Mesenchymal stem cell (in vitro differentiated cells and primary cell): ENCODE measurements at places on chromosomes 4 and X.

- H3K27me3 ChIP-seq: no peaks in the 10 kb centered on the region
- no peaks in the 10 kb centered on the region for H3K36me3 ChIP-seq
- no peaks in the 10 kb centered on the region for H3K4me1 ChIP-seq
- H3K4me3 ChIP-seq: no peak overlapping the region
- no peak for DNase-seq
These were observed 249.1 kb downstream of the GBA3 start for GRCh38 chr4:22941688-22942375.

DNA sequence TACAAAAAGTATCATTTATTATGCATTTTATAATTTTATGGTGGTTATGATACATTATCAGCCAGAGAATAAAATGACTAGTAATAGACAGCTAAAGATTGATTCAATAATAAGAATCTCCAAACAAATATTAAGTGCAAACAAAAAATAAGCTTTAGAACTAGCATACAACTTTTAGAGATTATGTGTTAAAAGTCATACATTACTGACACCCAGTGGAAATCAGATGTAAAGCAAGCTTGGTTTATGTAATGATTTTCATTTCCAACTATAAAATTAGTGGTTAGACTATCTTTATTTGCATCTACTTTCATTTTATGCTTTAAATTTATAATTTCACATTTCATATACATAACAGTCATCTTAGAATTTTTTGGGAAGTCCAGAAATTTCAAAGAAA, 57.7 kb downstream of the IL13RA2 start:
- H3K4me1 ChIP-seq: no peaks in the 10 kb centered on the region
- peaks cover 3% of the 10 kb centered on the region for H3K36me3 ChIP-seq
- DNase-seq: peak; percentile 3
- H3K27me3 ChIP-seq: peaks cover 10% of the 10 kb centered on the region
- no peak overlapping the region for H3K27ac ChIP-seq

DNA sequence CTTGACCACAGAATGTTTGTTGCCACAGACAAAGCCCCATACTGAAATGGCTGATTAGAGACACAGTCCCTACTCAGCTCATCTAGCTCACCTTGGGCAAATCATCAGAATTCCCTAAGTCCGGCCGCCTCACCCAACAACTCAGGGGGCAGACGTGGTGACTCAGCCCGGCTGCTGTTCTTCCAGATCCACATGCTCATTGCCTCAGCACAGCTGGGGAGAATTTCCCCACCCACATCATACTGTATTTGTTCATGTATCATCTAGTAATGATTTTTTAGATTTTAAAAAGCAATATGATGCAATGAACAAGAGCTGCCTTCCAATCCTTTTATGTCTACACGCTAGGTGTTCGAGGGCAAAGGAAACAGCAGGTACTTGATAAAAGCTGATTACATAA, 333.8 kb upstream of the TENM3 start:
- no peaks in the 10 kb centered on the region for H3K4me1 ChIP-seq
- H3K36me3 ChIP-seq: no peaks in the 10 kb centered on the region
- no peak overlapping the region for H3K27ac ChIP-seq
- DNase-seq: no peak
- H3K27me3 ChIP-seq: no peaks in the 10 kb centered on the region

DNA sequence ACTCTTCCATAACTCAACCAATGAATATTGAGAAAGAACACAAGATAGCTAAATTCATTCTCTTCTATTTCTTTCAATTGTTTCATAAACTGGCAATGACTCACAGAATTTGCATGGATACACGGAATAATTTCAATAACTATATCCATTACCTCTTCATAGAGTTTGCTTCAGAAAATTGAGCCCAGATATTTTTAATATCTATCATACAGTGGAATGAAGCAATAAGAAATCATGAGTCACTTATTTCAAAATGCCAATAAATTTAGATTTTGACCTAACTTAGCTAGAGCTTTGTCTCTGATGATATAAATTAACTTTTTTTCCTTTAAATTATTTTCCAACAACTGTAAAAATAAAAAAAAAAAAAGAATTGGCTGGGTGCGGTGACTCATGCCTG, 22.2 kb upstream of the MANBA start:
- no peak for DNase-seq
- H3K4me1 ChIP-seq: no peaks in the 10 kb centered on the region
- H3K4me3 ChIP-seq: no peak overlapping the region
- H3K36me3 ChIP-seq: no peaks in the 10 kb centered on the region
- H3K27ac ChIP-seq: no peak overlapping the region

DNA sequence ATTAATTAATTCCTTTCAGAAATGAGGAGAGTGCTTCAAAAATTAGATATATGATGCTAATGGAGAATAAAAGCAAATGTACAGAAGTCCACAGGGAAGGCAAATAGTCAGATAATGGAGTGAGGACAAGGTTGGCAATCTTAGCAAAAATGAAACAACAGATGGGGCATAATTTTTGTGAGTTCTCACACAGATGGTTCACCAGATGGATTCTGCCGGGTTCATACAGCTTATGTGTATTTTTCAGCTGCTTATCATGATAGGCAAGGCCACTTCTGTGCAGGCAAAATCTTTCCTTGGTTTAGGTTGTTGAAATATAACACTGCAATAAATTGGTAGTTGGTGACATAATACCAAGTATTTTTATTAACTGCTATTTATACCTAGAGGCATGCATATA, 1539.0 kb upstream of the IGFBP7 start:
- H3K4me3 ChIP-seq: no peak overlapping the region
- no peaks in the 10 kb centered on the region for H3K27me3 ChIP-seq
- H3K4me1 ChIP-seq: no peaks in the 10 kb centered on the region
- no peak overlapping the region for H3K27ac ChIP-seq

DNA sequence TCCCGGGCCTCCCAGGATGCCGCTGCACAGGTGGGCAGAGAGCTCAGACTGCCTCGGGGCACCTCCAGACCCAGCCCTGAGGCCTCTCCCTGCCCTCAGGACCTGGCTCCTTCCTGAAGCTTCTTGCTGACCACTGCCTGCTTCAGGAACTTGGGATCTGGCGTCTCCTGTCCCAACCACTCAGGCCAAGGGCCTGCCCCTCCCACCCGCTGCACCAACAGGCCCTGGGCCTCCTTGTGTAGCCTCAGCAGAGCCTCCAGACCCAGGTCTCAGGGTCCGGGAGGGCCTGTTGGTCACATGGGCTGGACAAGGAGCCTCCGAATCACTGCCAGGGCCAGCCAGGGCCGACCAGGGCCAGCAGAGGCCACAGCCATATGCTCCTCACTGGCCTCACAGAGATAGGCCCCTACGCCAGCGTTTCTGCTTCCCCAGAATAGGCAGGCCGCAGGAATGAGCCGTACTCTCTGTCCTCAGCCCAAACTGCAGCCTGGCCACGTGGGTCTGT, 2.8 kb downstream of the MXD4 start:
- no peak overlapping the region for H3K27ac ChIP-seq
- H3K4me3 ChIP-seq: no peak overlapping the region
- peaks cover 62% of the 10 kb centered on the region for H3K4me1 ChIP-seq

GRCh38 chr4:153771046-153771445, 11.2 kb upstream of the RNF175 start:
- H3K4me1 ChIP-seq: no peaks in the 10 kb centered on the region
- H3K36me3 ChIP-seq: no peaks in the 10 kb centered on the region
- H3K27me3 ChIP-seq: no peaks in the 10 kb centered on the region
- no peak overlapping the region for H3K4me3 ChIP-seq

DNA sequence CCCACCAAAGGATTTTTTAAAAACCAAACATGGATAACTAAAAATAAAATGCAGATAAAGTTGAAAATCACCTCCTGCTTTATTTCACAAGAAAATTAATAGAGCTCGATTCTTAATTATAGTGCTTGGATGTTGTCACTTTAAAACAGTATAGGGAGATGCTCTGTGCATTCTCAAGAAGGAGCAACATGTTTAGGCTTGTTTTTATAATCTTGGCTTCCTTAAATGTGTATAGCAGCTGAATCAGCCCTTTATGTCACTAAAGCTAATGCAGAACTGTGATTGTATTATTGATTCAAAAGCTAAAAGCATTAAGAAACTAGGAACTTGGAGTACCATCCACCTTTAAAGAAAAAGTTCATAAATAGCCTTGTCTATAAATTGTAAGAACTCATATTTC, 12.9 kb downstream of the UTP3 start:
- DNase-seq: no peak
- H3K36me3 ChIP-seq: no peaks in the 10 kb centered on the region
- no peaks in the 10 kb centered on the region for H3K4me1 ChIP-seq
- H3K4me3 ChIP-seq: no peak overlapping the region
- H3K27me3 ChIP-seq: no peaks in the 10 kb centered on the region
- no peak overlapping the region for H3K27ac ChIP-seq

DNA sequence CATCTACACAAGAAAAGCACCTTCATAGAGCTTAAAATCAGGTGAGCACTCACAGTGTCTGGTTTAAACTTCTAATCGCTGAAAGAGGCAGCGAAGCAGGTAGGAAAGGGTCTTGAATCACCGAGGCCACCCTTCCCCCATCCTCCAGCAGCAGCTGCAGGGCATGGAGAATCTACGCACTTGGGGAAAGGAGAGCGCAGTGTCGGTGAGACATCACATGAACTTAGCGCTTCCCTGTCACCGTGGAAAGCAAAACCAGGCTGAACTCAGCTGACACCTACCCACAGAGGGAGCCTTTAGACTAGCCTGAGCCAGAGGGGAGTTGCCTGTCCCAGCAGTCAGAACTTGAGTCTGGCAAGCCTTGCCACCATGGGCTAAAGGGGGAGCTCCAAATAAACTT, 197.2 kb upstream of the ZFP42 start:
- DNase-seq: no peak
- no peak overlapping the region for H3K4me3 ChIP-seq
- no peaks in the 10 kb centered on the region for H3K36me3 ChIP-seq
- H3K27ac ChIP-seq: no peak overlapping the region
- H3K4me1 ChIP-seq: no peaks in the 10 kb centered on the region

GRCh38 chr4:108240366-108240765, 71.6 kb upstream of the LEF1 start:
- peak; percentile 69 for DNase-seq
- no peaks in the 10 kb centered on the region for H3K36me3 ChIP-seq
- peaks cover 9% of the 10 kb centered on the region for H3K27me3 ChIP-seq
- H3K4me3 ChIP-seq: no peak overlapping the region
- no peaks in the 10 kb centered on the region for H3K4me1 ChIP-seq

DNA sequence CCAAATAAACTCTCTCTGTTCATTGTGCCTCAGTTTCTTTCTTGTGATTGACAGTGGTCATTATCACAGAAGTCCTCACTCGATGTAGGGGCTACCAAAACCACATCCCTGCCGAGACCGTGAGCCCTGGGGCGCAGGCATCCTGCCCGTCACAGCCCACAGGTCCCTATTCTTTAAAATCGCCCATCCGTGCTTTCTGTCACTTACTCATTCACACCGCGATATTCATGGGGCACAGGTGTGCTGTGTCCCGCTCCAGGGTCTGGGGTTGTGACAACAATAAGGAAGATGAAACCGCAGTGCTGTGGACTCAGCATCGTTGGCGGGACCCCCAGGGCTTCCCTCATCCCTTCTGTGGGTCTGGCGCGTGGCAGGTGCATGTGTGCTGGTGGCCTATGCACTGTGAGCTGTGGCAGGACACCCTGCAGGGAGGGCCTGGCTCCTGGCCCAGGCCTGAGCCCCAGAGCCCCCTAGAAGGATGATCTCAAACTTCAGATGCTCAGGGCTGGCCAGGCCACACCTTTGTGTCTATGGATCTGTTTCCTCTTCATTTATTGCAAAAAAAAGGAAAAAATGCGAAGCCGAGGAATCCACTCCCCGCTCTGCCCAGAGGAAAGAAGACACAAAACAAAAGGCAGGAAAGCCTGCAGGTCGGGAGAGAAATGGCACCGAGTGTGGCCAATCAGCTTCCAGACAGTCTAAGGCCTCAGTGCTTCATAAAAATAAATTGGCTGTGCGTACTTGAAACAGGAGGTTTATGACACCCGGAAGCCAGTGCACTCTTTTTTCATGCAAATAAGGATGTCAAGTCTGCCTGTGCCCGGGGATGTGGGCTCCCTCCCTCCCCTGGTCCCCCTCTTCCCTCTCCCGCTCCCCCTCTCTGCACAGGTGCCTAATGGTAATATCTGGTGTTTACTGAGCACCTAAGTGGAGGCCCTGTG, 109.5 kb upstream of the ADRA2C start:
- H3K27me3 ChIP-seq: peaks cover 58% of the 10 kb centered on the region
- no peak overlapping the region for H3K27ac ChIP-seq
- H3K4me3 ChIP-seq: no peak overlapping the region
- peaks cover 36% of the 10 kb centered on the region for H3K4me1 ChIP-seq

DNA sequence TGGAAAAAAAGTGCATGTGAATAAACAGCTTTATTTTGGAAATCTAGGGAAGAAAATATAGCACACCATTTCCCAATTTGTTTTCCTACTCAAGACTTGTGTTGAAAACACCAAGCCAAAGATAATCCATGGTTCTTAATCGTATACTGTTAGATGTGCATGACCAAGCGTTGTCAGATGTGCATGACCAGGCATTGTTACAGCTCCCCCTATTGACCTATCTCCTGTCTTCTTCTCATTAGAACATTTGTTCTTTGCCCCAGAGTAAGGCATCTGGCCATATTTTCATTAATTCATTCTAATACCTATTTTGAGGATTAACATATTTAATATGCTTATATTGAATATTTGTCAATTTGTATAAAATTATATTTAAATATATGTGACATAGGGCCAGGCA, 14.4 kb upstream of the VCX start:
- no peak overlapping the region for H3K4me3 ChIP-seq
- DNase-seq: no peak
- no peak overlapping the region for H3K27ac ChIP-seq
- H3K27me3 ChIP-seq: no peaks in the 10 kb centered on the region
- H3K36me3 ChIP-seq: no peaks in the 10 kb centered on the region
- H3K4me1 ChIP-seq: no peaks in the 10 kb centered on the region

DNA sequence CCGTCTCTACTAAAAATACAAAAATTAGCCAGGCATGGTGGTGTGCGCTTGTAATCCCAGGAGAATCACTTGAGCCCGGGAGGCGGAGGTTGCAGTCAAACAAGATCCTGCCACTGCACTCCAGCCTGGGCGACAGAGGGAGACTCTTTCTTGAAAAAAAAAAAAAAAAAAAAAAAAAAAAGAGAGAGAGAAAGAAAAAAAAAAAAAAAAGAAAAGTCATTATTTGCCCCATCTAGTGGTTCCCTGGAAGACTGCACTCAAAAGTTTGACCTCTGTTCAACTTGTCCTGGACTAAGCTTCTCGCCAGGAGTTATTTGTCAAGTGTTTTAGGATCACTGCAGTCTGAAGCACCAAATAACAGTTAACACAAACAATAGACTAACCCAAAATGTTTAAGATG, 45.3 kb upstream of the KCTD8 start:
- no peak overlapping the region for H3K27ac ChIP-seq
- H3K4me1 ChIP-seq: no peaks in the 10 kb centered on the region
- H3K27me3 ChIP-seq: no peaks in the 10 kb centered on the region
- no peaks in the 10 kb centered on the region for H3K36me3 ChIP-seq
- no peak overlapping the region for H3K4me3 ChIP-seq

DNA sequence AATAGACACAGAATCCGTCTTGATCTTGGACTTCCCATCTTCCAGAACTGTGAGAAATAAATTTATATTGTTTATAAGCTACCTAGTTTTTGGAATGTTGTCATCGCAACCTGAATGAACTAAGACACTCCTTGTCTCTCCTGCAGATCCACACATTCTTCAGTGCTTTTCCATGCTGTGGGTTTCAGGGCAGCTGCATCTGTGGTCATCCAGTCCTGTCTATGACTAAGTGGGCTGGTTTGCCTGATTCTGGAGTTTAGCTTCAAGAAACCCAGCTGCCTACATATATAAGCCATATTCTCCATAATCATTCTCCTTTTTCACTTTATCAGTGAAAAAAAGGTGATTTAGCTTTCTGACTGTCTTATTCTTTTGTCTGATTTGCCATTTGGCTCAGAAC, 170.3 kb upstream of the KIT start:
- no peak overlapping the region for H3K4me3 ChIP-seq
- no peak overlapping the region for H3K27ac ChIP-seq
- no peaks in the 10 kb centered on the region for H3K36me3 ChIP-seq
- no peaks in the 10 kb centered on the region for H3K4me1 ChIP-seq
- no peak for DNase-seq
